Stimulated activated CD8-positive, alpha-beta memory T cell treated with anti-CD3 and anti-CD28 coated beads, Interleukin-7, amount 100 ng/mL, for 24 hours (primary cell): ENCODE measurements at places on chromosomes 5 and 9.

GRCh38 chr9:79912318-79913070 lies 340.7 kb downstream of the TLE4 start:
- no peak for DNase-seq

- no peak for DNase-seq
Observed at GRCh38 chr5:79566896-79567295, 45.3 kb upstream of the TENT2 start.

DNA sequence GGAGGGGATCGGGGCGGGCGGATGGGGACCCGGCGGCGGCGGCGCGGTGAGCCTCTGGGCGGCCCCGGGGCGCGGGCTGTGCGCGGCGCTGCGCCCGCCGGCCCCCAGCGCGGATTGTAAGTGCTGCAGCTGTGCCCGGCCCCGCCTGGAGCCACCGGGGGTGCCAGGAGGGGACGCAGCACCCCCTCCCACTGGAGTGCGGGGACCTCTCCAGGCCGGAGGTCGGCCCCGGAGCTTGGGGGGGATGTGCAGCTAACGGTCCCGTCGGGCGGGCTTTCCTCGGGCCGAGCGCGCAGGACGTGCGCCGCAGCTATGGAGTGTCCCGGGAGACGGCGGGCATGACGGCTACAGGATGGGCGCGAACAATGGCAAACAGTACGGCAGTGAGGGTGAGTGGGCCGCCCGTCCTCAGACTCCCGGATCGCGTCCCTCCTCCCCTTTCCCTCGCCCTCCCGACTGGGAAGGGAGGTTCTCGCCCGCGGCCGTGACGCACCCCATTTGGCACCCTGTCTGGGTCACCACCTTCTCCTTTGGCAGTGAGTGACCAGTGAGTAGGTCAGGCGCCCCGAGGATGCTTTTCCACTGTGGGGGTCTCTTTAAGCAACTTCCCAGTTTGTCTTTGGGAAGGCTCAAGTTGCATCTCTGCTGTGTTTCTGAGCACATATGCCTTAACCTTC lies 483 bp downstream of the FBXL7 start:
- no peak for DNase-seq

- no peak for DNase-seq
Observed at GRCh38 chr5:4001004-4001403, 405.4 kb downstream of the IRX1 start.

- no peak for DNase-seq
Observed at GRCh38 chr9:89865981-89866380, 261.2 kb downstream of the GADD45G start.

DNA sequence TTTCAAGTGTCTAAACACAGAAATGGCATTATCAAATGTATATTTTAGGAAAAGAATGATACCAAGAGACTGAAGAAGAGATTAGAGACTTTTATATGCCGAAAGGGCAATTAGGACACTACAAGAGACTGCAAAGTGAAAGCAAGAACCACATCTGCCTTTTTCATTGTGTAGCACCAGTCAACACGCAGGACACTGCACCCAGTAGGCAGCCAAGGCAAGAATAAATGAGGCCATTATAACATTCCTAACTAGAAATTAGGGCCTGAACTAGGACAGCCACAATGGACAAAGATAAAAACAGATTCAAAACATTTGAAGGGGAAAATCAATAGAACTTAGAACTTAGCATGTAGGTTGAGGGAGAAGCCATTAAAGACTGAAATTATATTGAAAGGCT lies 10.8 kb downstream of the CETN3 start:
- DNase-seq = no peak

- no peak for DNase-seq
Observed at GRCh38 chr5:137395011-137395755, 103.9 kb downstream of the SPOCK1 start.

DNA sequence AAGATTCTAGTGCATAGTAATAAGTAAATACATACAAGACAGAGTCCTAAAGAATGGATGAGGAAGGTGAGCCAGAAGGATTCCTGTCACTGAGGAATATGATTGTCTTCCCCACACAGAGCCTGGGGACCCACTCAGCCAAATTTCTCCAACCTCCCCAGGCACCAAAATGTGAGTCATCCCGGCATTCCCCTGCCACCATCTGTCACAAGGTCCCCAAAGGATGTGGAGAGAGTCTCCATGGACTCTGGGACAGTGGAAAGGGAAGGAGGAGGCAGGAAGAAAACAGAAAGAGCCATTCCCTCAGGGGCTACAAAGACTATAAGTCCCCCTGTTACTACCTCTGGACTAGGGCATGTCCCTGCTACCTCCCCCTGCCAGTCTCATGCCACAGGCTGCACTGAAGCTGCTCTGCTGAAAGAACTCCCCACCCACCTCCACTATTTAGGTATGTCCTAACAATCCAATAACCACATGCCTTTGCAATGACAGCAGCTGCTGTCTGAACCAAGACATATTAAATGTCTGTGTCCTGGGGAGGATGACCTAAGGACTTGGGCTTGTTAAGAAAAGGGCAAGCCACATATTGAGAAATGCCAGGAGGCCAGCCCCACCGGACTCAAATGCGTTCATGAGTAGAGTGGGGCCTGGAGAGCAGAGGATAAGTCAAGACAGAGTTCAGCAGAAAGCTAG lies 10.7 kb upstream of the OR5C1 start:
- no peak for DNase-seq

GRCh38 chr5:33888587-33888986 lies 3.2 kb downstream of the ADAMTS12 start:
- no peak for DNase-seq

DNA sequence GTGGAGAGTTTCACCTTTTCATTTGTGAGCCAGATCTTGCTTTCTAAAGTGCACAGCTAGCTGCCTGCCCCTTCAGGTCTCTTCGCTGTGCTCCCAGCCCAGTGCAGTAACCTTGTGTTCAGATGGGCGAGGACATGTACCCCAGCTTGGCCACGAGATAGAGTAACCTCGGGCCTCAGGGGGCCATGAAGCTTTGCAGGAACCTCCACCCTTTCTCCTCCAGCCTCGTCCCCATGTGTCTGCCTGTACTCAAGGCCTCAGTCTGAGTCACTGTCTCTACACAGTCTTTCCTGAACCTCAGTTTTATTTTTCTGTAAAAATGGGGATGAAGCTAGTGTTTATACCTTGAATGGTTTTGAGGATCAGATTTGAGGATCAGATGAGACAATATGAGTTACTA lies 37.9 kb downstream of the ERGIC1 start:
- DNase-seq = no peak

GRCh38 chr9:15642369-15642962 lies 89.6 kb downstream of the CCDC171 start:
- no peak for DNase-seq

DNA sequence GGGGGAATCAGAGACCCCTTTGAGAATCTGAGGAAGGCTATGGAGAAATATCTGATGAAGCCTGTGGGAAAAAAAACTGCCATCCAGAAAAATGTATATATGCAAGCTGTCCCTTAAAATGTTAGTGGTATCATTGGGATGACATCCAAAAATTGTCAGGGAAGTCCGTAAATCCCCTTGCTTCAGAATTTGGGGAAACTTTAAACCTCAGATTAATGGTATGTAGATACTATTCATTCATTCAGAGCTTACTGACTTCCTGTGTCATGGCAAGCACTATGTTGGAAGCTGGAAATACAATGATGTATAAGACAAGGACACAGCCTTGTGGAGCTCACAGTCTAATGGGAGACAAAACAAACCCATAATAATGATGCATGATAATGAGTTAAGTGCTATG lies 10.9 kb upstream of the MOB3B start:
- DNase-seq = no peak

DNA sequence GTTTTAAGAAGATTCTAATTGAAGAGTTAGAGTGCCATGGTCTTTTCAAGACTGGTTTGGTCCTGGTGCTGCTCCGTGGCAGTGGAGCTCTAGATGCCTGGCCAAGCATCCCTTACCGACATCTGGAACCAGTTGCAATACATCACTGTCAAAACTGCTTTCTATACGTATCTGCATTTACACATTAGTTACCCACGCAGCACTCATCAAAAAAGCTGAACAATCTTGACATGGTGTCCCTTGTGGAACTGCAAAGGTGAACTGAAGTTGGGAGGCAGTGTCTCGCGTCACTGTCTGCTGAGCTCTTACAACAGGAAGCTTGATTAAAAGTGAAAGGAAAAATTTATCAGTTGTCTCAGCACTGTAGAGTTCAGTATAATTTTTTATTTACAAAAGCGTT lies 82.6 kb downstream of the PBX3 start:
- DNase-seq = peak; percentile 6

DNA sequence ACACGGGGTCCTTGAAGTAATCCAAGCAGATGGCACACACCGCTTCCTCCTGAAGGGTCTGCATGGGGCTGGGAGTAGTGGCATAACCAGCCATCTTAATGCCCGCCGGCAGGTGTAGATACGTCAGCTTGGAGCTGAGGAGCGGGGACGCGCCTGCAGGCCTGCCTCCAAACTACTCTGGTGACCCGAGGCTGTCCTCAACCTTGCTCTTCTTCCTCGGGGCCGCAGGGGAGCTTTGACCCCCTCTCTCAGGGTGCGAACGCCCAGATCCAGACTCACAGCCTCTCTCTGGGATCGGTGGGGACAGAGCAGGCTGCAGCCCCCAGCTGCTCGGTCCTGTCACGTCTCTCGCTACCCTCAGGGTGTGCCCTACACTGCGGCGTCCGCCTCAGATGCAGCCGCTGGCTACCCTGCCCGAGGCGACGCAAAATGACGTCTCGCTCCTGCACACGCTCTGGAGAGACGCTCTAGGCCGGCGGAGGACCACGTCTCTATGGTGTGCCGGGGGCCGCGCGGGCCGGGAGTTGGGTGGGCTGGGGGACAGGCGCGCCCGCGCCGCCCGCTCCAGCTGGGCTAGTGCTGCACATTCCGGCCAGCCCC lies at the start of gene TRIM52:
Gene TRIM52, minus strand, starts transcription at position 424 of the 600 bp plus-strand sequence. Its CDS starts 330 bp downstream, at position 94.
- peak; percentile 77 for DNase-seq

- no peak for DNase-seq
Observed at GRCh38 chr5:15236911-15237508, 263.0 kb upstream of the FBXL7 start.

- DNase-seq = no peak
Observed at GRCh38 chr9:116992865-116993264, 305.8 kb downstream of the TRIM32 start.

DNA sequence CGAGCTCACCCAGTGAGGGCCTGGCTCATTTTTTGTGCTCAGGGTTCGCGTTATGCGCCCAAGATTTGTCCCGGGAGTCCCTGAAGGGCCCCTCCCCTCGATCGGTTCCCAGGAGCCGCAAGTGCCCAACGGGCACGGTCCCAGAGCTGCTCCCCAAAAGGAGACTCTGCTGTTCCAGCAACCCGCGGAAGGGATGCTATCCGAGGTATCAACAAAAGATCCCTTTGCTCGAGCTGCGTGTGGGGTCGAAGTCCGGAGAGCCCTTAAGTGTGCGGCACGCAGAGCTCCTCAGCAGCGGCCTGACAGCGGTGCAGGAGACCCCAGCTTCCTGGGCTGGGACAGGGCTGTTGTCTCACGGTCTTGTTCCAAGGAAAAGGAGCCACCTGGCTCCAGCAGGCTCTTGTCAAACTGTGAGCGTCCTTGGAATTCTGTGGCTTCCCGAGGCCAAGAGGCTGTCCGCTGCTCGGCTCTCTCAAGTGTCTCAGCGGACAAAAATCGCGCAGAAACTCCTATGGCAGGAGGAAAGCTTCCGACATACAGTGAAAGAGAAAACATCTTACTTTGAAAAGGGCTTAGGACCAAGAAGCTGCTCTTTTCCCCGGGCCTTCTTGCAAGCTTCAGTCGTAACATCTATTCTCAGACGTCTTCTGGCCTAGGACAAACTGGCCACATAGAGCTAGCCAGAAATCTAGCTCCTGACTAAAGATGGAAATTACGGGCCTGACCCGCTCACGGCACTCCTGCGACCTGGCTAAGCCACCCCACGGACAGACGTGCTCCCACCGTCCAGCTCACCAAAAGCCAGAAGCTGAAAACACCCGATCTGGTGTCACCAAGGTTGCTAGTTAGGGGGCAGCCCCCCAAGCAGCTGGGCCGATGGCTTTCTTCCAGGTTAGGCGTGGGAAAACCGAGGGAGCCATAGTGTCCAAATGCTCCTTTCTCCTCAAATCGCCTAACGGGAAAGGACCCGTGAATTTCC lies 2.6 kb upstream of the FOXB2 start:
- DNase-seq = no peak

DNA sequence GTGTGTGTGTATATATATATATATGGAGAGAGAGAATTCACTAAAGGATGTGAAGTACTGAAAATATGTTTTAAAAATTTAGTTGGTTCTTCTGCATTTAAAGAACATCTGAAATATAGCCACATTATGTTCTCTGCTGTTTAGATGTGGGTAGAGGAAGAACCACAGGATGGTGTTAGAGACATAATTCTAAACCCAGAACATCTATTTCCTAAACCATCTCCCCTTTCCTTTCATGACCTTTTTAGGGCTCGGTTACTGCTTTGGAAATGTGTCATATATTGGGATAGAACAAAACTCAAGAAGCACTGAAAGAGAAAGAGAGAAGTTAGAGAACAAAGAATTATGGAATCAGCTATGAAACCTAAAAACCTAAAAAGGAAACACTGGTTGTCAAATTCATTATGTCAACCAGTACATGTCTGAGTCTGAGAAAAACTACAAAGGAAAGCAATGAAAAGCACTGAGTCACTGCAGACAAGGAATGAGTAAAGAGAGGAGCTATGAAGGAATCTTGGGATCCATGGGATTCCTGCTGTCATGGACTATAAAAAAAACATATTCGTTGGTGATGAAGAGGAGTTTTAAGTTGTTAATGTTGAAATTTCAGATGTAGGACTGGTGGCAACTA lies 28.4 kb downstream of the SLC12A2 start:
- DNase-seq = no peak

DNA sequence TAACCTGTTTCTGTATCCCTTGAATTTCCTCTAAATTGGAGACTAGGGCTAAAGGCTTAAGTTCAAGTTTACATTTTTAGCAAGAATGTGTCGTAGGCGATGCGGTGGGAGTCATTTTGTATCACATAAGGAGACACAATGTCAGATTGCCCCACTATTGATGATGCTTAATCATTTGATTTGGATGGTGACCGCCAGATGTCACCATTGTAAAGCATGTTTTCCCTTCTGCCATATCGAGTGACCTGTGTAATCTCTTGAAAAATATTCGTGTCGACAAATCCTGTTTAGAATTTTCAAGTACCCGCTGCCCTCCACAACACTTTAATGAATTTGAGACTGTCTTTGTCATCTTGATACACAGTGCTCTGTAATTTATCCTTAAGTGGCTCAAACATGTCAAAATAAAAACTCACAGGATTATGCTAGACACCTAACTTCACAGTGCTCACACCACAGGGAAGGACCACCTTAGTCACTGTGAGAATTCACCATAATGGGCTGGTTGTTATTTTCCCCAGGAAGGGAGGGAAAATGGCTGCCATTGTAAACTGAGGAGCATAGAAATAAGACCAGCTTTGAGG lies 34.5 kb upstream of the SLC46A2 start:
- no peak for DNase-seq
